ENCODE measurements at places on chromosomes 4 and X. TPM values are rescaled to one million over a fixed set of nuclear protein-coding genes. Genes with fewer than 3 reads are reported as not detected.

GRCh38 chr4:54668014-54668611 is 10.4 kb downstream of the KIT start:
- no peak for DNase-seq

DNA sequence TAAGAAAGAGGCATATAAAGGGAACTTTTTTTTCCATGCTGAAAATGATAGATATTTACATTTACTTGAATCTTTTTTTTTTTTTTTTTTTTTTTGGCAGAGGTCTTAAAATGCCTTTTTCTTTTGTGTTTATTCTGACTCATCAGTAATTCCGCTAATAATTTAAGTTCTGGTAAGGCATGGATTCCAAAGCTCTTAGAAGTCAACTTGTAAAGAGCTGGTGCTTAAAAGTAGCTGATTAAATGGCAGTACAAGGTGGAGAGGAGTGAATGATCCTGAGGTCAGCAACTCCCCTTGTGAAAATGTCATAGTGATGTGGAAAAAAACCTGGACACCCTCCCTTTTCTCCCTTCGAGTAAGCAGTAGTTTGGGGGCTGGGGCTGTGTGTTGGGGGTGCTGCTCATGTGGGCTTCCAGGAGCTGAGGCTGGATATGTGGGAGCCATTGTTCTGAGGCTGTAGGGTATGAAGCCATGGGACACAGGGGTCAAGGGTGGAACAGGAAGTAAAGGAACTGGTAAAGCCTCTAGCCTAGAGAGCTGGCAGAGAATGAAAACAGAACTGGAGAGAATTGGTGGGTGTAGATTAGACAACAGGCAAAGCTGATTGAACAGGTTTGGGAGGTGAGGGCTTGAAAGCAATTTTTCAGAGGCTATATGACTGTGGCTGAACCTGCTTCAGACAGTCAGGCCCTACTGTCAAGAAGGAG is 41.0 kb upstream of the PITX2 start:
- DNase-seq: no peak

DNA sequence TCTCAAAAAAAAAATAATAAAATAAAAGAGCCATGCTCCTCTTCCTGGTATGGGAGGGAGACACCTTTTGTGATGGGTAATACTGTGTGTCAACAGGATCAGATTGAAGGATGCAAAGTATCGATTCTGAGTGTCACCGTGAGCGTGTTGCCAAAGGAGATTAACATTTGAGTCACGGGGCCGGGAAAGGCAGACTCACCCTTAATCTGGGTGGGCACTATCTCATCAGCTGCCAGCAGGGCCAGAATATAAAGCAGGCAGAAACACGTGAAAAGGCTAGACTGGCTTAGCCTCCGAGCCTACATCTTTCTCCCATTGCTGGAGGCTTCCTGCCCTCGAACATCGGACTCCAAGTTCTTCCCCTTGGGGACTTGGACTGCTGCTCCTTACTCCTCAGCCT is 95.4 kb downstream of the SHOX start:
- DNase-seq: no peak

The NAP1L5 gene
- total RNA-seq: 8.3 TPM

The TMEM192 gene
- 21.1 TPM for total RNA-seq

Measured in myocyte (in vitro differentiated cells).